ENCODE measurements at places on chromosomes 3 and 15.

GRCh38 chr3:14148041-14148985 is 23.5 kb downstream of the TMEM43 start:
- DNase-seq = no peak

DNA sequence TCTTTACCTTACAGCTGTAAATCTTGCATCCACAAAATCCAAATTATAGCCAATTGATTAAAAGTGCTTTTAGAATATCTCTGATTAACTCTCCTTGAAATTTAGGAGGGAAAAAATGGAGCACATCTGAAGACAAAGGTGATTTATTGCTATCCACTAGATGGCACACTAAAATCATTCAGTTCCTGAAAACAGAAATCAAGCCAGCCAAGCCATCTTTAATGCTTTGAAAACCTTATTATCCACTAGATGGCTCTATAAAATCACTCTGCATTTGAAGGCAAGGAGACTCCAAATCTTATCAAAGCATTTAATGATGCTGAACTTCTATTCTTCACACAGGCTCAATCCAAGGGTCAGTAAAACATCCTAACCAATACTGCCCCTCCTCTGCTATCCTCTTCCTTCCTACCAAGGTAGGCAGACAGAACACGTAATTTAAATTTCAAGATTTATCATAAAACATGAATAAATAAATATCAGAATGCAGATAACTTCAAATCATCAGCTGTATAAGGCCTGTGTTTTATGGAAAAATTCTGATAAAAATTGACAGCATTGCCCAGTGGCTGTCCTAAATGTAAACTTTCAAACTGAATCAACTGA is 48.4 kb downstream of the GOLIM4 start:
- no peak for DNase-seq

GRCh38 chr15:68175526-68175925 is 29.6 kb downstream of the CALML4 start:
- DNase-seq = no peak

GRCh38 chr3:144394032-144394431 is 422.4 kb downstream of the DIPK2A start:
- no peak for DNase-seq

DNA sequence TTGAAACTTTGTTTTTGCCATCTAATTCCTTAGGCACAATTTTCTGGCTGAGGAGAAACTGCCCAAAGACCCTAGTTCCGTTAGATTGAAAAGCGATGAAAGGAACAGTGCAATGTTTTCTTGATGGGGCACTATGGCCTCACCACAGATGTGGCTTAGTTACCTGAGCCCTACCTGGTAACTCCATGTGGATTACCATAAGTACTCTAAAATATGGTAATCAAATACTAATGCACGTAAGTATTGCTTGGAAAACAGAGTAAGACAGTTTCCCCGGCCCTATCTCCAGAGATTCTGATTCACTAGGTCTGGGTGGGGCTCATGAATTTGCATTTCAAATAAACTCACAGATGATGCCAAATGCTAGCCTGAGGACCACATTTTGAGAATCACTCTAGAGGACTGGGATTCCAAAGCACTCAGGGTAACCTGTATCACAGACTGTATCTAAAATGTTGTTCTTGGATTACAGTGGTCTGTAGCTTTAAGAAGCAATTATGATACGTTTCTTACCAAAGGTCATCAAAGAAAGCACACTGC is 806.3 kb downstream of the FHIT start:
- no peak for DNase-seq

DNA sequence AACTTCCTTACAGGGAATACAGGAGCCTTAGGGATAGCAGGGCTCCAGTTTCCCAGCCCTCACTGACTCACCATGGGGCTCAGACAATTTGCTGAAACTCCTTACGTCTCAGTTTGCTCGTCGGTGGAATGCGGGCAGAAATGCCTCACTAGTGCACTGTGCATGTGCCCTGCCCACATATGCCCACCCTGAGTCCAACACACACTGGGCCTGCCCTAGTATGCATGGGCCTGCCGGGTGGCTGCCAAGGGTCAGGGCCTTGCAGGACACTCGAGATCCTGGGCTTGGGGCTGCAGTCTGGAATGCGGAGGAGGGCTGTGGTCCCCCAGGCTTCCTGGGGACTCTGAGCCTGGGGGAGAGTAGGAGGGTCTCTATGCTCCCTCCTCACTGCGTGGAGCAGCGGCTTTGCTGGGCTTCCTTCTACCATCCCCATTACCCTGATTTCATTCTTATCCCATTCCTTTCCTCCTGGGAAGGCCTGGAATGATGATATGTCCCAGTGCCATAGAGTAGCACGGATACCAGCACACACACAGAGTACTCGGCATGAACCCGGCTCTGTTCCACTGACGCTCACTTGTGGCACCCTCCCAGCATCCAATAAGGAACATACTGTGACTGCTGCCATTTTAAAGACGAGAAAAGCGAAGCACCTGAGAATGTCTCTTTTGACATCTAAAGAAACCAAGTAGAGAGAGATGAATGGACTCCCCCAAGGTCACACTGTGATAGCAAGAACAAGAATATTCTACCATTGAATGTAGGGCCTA is 124.2 kb downstream of the ASB7 start:
- DNase-seq = no peak

DNA sequence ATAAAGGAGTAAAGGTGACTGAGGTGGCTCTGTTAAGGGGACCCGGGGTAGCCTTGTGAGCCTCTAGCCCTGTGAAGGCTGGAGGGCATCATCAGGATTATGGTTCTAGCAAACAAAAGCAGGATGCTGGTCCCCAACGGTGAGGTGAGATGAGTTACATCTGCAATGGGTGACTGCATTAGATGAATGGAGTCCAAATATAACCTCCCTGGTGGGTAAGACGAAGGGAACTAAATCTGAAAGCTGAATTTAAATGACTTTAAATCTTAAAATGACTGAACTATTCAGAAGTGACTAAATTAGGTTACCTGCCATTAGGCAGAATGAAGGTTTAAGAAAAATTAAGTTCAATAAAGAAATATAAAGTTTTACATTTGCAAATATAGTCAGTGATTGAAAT is 4.6 kb upstream of the HLTF start:
- DNase-seq = no peak

DNA sequence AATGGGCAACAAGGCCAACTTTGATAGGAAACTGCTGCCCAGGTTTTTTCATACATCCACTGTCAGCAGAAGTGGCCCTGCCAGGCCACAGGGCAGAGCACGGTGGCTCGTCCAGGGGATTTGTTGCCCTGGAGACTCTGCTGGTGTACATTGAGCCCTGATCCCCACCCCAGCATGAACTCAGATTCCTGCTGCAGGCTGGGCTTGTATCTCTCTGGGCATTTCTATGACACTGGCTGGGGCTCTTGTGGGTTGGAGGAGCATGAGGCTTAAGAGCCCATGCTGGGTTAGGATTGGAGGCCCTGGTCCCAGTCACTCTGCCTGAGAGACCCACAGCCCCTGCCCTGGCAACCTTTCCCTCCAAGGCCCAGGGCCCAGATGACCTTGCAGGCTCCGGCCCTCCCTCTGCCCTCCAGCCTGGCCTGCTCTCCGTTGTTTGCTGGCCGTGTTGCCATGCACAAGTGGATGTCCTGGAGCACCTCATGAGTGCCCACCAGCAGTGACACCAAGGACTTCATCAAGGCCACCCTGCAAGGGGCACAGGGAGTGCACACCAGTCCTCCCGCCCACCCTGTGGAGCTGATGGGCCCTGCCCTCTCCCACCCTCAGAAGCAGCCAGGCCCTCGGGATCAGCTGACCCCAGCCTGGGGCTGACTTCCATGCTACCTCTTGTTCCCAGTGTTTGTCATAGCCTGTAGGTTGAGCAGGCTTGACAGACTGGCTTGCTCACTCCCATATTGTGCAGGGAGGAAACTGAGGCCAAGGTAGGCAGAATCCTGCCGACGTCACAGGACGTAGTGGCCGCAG is 58.2 kb downstream of the ZNF445 start:
- no peak for DNase-seq

DNA sequence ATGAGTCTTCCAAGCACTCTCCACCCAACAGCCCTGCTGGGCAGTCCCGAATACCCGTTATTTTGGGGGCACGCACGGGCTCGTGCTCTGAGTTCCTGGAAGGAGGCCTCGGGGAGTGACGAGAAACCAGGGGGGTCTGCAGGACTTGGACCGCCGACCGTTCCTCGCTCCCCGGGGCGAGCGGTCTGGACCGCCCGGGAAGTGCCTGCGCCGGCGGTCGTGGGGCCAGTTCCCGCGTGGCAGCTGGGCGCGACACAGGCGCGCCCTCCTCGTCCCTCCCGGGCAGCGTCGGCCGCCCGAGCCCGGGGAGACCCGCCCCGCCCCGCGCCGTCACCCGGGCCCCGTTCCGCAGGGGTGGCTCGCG is 387 bp downstream of the GNB4 start:
- DNase-seq = no peak

GRCh38 chr3:183924543-183924942 is 39.9 kb upstream of the PARL start:
- no peak for DNase-seq

All from dorsolateral prefrontal cortex (tissue), 122 donors.